Subcutaneous preadipocyte (primary cell): ENCODE measurements at places on chromosomes 12 and 14. TPM values are rescaled to one million over a fixed set of nuclear protein-coding genes. Genes with fewer than 3 reads are reported as not detected.

LGMN gene
- 32.5 and 39.3 TPM in 2 replicates for total RNA-seq

OR4K13 gene
- not detected in 2 replicates for total RNA-seq

TAS2R30 gene
- 4.4 and 6.6 TPM in 2 replicates for total RNA-seq

TSPAN31 gene
- 23.3 and 28.3 TPM in 2 replicates for total RNA-seq

INHBE gene
- not detected in 2 replicates for total RNA-seq

SSPN gene
- total RNA-seq, result 2.6 and 2.7 TPM in 2 replicates

LHX5 gene
- total RNA-seq, result not detected in 2 replicates

SLCO1B1 gene
- not detected in 2 replicates for total RNA-seq

RNASE3 gene
- total RNA-seq, result not detected in 2 replicates

TDRD9 gene
- total RNA-seq, result 0.39 and 0.73 TPM in 2 replicates

EID3 gene
- 8.1 and 10.2 TPM in 2 replicates for total RNA-seq

PAX9 gene
- total RNA-seq, result 0.37 and 0.39 TPM in 2 replicates

TMEM179 gene
- total RNA-seq, result not detected in 2 replicates

PTCSC3 gene
- not detected in 2 replicates for total RNA-seq

CCDC197 gene
- total RNA-seq, result not detected in 2 replicates

SMOC1 gene
- total RNA-seq, result 23.9 and 25.2 TPM in 2 replicates

PTPRR gene
- total RNA-seq, result 0.39 TPM in 1 of 2 replicates, not detected in the other
